ENCODE measurements at places on chromosomes 1 and 21.

GRCh38 chr21:36508948-36509347 lies 29.0 kb upstream of the CLDN14 start:
- no peak for DNase-seq

DNA sequence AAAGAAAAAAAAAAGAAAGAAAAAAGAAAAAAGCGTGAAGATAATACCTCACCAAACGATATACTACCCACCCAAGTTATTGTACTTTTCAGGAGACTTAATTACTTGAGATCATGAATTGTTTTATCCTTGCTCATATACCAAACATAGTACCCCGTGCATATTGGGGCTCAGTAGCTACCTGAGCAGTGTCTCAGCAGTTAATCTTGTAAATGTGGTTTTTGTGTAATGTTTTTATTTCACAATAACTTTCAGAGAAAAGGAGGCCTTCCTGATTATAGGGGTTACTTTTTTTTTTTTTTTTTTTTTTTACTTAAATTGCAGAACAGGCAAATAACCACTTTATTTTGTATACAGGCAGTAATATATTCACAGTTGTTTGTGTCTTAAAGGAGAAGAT lies 80.3 kb downstream of the OSBPL9 start:
- no peak for DNase-seq

GRCh38 chr21:46307625-46308024 lies 16.0 kb downstream of the C21orf58 start:
- DNase-seq, result no peak

DNA sequence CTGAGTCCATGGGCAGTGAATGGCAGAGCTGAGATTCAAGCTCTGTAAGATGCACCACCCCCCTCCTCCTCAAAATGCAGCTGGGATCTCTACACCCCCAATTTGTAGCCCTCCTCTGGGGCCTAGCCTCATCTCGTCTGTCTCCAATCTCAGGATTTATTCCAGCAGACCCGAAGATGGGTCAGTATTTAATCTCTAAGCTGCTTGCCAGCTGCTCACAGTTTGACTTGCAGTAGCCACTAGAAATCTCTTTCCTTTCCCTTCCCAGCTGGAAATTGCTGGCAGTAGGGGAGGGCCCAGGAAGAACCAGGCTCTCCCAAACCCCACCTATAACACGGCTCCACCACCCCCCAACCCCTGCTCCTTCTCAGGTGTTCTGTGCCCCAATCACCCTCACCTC lies 1.5 kb downstream of the LACTBL1 start:
- DNase-seq, result no peak

DNA sequence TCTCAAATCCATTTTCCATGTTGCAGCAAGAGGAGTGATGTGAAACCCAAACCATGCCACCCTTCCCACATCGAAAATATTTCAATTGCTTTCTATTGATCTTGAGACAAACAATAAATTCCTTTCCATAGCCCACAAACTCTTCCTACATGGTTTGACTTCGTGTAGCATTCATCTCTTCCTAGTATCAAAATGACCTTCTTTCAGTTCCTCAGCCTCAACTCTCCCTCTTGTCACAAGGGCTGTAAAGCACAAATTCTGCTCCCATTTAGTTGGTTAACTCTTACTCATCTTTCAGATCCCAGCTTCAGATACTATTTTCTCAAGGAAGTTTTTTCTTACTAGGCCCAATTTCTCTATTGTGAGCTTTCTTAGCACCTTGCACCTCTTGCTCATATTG lies 99.0 kb downstream of the ZNF281 start:
- no peak for DNase-seq

All from nucleus accumbens (tissue), 56 donors.